AG20443 (cell line): ENCODE measurements at places on chromosomes 7 and 10.
A peak's percentile ranks its signal among the peaks of the same experiment; 100 is the strongest.

DNA sequence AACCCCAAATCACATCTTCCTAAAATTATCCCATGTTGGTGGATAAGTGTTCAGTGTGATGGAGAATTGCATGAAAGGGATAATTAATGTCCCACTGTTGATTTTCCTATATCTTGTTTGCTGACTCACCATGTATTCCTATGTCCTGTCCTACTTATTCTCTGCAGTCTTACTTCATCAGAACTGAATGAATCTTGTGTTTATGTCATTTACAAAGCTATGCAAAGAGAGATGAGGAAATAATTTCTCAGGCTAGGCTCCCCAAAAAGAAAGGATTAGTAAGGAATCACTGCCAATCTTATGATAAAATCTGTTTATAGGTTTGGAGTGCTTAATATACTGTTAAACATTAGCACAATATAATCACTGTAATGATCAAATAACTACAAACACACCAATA is 360.8 kb downstream of the CRPPA start:
- DNase-seq = no peak

GRCh38 chr7:6536262-6537260 is 14.7 kb downstream of the GRID2IP start:
- DNase-seq = no peak

DNA sequence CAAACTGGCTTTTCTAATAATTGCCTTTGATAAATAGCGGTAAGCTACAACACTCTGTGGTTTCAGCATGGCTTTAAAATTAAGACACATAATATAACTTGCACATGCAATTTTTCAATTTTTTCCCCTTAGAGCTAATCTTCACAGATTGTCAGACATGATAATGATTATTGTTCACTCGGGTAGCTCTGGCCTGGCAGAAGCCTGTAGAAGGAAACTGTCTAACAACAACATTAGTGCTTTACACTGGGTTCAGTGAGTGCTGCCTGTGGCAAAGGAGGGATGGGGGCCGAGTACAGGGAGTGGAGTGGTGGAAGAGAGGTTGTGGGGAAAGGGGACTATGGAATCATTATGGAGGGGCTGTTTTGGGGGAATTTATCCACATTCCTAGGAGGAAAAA is 67.2 kb upstream of the AUTS2 start:
- no peak for DNase-seq

DNA sequence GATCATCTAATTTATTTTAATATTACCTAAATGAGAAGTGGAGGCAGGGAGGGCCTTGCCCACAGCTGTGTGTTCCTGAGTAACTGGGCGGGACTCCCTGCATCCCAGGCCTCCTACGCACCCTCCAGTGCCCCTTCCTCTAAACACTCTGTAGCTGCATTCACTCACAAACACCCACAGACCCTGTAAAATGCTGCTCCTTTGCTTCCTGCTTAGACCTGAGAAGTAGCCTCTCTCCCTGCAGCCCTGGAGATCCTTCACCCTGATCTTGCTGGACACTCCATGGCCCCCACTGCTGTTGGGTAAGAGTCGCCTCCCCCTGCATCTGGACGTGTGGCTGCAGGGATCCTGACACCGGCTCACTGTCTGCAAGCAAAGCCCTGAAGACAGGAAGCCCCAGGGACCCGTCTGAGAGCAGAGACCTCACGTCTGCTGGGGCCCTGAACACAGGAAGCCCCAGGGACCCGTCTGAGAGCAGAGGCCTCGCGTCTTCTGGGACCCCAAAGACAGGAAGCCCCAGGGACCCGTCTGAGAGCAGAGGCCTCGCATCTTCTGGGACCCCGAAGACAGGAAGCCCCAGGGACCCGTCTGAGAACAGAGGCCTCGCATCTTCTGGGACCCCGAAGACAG is 589.8 kb downstream of the DNAJB6 start:
- no peak for DNase-seq

- DNase-seq = no peak
These were observed 164.8 kb downstream of the C7orf25 start for GRCh38 chr7:42747044-42747443.

GRCh38 chr7:47406801-47407129 is 175.1 kb downstream of the TNS3 start:
- no peak for DNase-seq

GRCh38 chr7:55109404-55110167 is 90.8 kb downstream of the EGFR start:
- DNase-seq = no peak

DNA sequence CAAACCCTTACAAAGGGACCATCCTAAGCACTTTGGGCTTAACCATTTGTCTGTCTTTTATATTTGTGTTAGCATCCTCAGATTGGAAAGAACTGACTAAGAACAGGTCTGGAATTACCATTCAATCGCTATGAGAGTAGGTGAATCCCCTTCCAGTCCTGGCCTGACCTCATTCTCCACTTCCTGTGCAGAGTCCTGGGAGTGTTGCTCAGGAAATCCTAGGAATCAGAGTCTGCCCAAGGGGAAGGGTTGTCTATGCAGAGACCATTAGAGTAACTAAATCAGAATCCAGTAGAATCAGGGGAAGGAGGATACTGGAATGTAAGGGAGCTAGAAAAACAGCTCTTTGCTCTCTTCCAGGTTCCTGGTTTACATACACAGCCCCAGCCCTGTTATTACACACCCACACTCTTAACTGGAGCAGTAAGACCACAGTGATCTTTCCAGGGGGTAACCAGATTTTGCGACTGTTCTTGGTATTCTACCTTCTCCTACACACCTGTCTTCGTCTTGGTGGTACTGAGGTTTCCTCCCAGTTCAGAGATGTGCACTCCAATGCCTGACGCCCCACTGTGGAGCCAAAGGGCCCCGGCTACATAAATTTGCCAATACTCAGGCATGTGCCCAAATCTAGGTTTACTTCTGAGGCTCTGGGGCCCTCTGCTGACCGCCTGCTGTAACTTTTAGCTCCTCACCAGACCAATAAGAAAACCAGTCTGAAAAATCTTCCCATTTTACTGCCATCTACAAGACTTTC is 103.7 kb downstream of the RNF216 start:
- DNase-seq = peak; percentile 83

- peak; percentile 14 for DNase-seq
These were observed 401.5 kb downstream of the REEP3 start for GRCh38 chr10:63922468-63923284.

DNA sequence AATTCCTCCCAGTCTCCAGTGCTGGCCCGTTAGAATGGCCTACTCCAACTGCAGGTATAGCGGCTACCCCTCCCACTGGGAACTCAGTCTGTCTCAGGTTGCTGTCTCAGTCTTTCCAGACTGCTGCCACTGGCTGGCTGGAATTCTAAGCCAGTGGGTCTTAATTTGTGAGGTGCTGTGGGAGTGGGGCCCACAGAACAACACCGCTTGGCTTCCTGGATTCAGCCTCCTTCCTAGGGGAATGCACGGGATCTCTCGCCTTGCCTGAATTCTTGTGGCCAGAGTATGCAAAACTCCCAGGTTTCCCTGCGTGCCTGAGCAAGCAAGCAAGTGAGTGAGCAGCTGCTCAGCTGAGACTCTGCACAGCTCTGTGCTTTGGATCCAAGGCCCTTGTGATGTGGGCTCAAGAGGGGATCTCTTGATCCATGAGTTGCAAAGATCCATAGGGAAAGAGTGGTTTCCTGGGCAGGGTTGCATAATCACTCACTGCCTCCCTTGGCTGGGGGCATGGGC is 41.5 kb upstream of the GPR141 start:
- DNase-seq = no peak

DNA sequence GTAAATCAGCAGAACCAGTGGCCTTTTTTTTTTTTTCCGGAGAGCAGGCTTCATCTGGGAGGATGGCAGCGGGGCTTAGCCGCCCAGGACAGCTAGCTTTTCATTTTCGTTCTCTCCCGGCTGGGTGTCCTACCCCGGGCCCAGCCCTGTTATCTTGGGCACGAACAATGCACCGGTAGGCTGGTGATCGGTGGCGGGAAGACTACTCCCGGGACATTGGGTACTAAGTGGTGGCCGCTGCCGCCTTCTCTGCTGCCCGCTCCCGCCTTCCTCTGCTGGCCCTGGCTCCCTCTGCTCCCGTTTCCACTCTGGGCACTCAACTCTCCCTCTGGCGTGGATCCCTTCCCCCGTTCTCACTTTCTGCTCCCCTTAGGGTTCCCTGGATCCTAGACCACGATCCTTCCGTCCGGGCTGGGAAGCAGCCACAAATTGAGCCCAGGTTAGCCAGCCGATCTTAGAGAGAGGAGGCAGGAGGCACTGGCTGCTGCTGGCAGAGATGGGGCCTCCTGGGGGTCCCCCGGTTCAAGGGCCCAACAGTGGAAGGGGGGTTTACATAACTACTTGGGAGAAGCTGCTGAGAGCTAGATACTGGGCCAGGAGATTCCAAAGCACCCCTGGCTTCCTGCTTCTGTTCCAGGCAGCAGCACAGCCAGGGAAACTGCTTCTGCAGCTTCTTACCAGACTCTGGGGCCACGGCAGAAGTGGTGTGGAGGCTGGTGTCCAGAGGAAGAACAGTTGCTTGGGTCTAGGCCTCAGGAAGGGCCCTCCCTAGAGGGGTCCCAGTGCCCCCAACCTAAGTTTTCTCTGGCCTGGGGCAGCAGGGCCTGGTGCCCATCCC is 1.8 kb downstream of the TLX1 start:
- no peak for DNase-seq

- DNase-seq = peak; percentile 66
These were observed 4.7 kb downstream of the NFE2L3 start for GRCh38 chr7:26156451-26157420.

DNA sequence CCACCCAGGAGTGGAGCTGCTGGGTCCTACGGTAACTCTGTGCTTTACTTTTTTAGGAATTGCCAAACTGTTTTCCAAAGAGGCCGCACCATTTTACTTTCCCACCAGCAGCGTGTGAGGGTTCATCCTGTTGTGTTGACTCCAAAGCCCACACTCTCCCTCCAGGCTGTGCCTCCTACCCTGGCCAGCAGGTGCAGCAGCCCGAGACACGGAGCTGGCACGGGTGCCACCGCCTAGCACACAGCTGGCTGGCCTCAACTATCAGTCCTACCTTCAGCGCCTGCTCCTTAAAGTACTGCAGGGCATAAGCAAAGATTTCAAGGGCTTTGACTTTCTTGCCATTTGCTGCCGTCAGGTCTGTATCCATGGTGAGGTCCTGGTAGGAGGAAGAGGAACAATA is 44.0 kb downstream of the HSPA12A start:
- DNase-seq = no peak

GRCh38 chr7:27520815-27521790 is 141.6 kb downstream of the HIBADH start:
- DNase-seq = peak; percentile 58

DNA sequence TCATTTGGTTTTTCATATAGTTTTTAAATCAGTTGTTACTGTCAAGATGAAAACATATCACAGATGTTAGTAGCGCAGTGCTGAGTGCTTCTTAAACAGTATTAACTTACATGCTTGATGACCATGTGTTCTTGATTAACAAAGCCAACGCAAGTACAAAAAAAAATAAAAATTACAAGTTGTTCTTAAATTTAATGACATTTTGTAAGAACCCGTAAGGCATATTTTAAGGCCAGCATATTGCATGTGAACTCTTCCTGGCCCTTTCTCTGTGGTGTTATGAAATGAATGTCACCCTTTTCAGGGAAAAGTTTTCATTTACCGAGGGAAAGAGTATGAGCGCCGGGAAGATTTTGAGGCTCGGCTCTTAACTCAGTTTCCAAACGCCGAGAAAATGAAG is 140.4 kb upstream of the NPS start:
- DNase-seq = no peak

DNA sequence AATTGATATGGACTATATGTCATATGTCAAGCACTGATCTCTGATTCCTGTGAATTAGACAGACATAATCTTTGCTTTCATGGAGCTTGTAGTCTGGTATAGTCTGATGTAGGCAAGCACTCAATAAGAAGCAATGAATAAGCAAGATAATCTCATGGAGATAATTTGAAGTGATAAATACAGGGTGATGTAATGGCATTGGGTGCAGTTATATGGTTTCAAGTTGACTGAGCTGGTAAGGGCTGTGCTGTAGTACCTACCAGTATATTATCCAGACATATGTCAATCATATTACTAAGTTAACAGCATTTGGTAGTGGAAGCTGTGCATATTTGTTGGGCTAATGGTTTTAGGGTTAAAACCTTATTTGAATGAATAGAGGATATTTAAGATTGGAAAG is 117.5 kb upstream of the PRPS1L1 start:
- no peak for DNase-seq

GRCh38 chr10:54985732-54986131 is 184.7 kb upstream of the PCDH15 start:
- DNase-seq = no peak

GRCh38 chr10:133475821-133476640 is 22.3 kb downstream of the SCART1 start:
- DNase-seq = peak; percentile 6

- no peak for DNase-seq
These were observed 1.9 kb upstream of the TAS2R39 start for GRCh38 chr7:143181349-143181748.

- DNase-seq = no peak
These were observed 31.9 kb downstream of the DPCD start for GRCh38 chr10:101619983-101620382.

DNA sequence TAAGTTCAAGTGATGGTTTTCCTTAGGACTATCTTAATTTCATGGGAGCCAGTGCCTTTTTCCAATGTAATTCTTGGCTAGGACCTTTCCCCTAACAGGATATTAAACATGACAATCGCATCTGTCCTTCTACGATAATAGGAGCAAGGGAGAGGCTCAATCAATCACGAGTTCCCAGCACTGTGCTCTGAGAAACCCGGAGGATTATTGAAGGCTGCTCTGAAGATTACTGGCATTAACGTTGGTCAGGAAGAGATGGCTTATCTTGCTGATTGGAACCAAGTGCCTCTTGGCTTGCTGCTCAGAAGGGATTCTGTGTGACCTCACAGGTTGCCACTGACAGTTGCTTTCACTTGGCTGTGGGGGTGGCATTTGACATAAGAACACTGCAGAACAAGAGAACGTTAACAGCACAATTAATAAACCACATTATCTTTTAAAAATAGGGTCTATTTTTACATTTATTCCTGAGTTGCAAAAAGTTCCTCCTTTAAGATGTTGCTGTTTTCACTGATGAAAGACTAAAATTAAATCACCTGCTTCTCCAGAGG is 252.1 kb upstream of the TAC1 start:
- no peak for DNase-seq

- no peak for DNase-seq
These were observed 18.1 kb downstream of the RAB11FIP2 start for GRCh38 chr10:118028619-118029018.

DNA sequence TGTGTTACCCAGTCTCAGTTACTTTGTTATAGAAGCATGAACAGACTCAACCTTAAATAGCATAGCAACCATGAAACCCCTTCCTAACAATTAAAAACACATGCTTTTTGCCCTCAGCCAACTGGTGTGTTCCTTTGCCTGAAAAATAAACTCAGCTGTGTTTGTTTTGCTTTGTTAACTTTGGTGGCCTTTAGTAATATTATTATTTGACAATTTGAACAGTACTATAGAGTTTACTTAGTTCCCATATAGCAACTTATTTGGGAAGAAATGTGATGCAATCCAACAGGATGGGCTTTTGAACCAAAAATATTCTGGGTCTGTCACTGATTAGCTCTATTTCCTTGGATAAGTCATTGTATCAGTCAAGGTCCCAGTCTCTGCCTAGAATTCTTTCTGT is 22.5 kb upstream of the MKLN1 start:
- no peak for DNase-seq

- no peak for DNase-seq
These were observed 24.4 kb upstream of the TES start for GRCh38 chr7:116185956-116186355.
